ENCODE measurements at places on chromosomes 6 and 20.

DNA sequence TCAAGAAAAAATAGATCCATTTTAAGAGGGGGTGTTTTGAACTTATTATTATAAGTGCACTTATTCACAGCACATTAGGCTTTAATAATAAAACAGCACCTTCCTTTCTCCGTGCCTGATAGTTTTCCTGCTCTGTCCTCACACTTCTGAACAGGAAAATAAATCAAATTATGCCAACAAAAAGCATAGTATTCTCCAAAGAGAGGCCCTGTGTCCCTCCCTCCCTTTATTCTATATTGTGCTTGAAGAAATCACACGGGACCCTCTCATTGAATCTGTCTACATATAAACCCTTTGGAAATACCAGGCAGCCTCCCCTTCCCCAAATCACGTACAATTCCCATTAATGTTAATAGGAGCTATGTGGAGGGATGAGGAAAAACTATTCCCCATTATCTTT is 462.9 kb upstream of the NRSN1 start:
- DNase-seq = no peak

DNA sequence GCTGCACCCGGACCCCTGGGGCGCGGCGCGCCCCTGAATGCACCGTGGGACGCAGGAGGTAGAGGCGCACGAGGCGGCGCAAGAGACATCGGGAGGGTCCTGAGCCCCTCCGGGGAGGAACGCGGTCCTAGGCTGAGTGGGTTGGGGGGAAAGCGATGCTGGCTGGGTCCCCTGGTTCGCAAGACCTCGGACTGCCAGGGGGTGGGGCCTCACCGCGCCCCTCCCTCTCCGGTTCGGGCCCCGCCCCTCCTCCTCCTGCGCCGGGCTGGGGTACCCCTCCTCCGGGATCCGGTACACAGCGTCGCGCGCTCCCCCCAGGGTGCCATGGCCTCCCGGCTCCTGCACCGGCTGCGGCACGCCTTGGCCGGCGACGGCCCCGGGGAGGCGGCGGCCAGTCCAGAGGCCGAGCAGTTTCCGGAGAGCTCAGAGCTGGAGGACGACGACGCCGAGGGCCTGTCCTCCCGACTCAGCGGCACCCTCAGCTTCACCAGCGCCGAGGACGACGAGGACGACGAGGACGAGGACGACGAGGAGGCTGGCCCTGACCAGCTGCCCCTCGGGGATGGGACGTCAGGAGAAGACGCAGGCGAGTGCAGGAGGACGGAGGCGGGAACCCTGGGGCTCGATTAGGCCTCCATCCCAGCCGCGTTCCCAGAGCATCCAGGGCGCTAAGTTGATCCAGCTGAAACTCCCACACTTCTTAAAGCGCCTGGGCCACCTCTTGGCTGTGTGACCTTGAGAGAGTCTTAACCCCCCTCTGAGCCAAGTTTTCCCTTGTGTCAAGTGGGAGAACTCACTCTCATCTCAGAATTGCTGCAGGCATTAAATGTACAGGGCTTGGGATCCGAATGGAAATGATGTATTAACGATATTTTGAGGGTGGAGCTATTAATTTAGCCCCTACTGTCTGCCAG is 541 bp downstream of the SNX21 start:
- DNase-seq = no peak

DNA sequence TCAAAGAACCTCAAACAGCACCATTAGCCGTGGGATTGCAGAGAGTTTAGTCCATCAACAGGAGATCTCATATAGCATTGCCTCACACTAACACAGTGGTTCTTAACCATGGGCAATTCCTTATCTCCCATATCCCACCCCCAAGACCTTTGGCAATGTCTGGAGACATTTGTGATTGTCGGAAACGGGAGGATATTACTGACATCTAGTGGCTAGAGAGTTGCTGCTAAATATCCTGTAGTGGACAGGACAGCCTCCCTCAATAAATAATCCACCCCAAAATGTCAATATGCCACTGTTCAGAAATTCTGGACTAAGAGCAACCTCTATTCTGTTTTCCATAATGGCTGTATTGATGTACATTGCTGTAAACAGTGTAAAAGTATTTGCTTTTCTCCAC is 210.1 kb upstream of the CCN2 start:
- no peak for DNase-seq

GRCh38 chr20:35820715-35821114 is 48.9 kb downstream of the PHF20 start:
- DNase-seq = no peak

- no peak for DNase-seq
These were observed 77.0 kb upstream of the SGK1 start for GRCh38 chr6:134394905-134395304.

DNA sequence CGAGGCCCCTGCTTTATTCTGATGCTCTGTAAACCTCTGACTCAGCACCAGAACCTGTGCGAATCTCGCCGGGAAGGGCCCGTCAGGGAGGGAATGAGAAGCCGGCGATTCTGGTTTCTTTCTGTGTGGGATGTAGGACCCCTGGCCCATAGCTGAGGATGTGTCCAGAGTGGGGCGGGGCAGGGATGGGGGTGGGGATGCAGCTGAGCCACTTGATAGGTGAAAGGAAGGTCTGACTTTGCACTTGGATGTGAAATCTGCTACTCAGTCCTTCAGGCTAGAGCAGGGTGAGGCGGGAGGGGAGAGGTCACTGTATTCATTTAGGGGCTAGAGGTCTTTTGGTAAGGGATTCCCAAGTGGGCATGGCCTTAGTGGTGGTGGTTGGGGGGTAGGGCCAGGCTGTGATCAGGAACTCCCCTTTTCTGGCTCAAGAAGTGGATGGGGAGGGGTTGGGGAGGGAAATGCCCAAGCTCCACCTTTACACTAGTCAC is 2.3 kb downstream of the TOX2 start:
- DNase-seq = no peak
